Neural crest cell (in vitro differentiated cells): ENCODE measurements at places on chromosomes 11 and 22.

DNA sequence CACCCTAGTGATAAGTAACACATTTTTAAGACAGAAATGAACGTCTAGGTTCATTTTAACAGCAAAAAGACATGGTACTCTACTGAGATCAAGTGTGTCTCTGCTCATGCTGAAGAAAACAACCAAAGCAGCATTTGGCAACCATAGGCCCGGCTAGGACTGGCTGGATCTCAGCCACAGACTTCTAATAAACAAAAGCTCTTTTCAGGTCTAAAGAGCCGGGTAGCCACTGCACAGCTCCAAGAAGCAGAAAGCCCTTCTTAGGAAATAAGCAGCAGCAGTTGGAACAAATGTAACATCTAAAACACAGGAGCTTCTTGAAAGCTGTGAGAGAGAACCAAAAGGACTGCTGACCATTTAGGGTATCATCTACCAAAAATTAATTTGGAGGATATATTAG is 37.6 kb downstream of the PITPNB start:
- no peak for DNase-seq

- DNase-seq: no peak
Measured at GRCh38 chr11:79088967-79089366, 351.9 kb downstream of the TENM4 start.

DNA sequence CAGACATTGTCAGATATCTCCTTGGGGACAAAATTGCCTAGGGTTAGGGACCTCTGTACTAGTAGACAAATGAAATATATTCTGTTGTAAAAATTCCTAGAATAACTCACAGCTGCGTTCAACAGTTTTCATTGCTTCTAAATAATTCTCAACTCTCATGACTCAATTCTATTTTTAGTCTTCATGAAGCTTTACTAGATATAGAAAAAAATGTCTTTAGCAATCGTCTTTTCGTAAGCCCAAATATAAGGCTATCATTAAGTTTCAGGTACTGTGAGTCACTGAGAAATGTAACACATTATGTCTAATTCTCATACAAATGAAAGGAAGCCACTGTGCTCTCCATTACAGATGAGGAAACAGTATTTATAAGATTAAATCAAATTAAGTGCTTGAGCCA is 6.4 kb downstream of the MMP12 start:
- no peak for DNase-seq

DNA sequence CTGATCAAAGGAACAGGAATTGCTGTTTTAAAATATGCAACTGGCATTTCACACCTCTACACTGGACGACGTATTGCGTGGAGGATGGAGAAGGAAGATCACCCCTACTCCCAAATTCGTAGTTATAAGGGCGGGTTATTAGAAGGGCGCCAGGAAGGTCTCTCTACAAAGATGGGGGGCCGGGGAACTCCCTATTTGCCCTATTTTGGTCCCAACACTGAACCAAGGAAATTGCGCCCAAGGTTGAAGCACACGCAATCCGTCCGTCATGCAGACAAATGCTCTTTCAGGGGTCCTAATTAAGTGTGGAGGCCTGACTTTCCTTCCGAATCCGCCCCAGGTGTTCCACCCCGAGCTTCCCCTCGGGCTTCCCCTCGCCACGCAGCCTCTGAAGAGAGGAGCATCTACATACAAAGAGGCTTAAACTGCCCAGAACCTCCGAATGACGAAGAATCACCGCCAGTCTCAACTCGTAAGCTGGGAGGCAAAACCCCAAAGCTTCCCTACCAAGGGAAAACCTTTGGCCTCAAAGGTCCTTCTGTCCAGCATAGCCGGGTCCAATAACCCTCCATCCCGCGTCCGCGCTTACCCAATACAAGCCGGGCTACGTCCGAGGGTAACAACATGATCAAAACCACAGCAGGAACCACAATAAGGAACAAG is 396 bp downstream of the NPAT start:
- no peak for DNase-seq

DNA sequence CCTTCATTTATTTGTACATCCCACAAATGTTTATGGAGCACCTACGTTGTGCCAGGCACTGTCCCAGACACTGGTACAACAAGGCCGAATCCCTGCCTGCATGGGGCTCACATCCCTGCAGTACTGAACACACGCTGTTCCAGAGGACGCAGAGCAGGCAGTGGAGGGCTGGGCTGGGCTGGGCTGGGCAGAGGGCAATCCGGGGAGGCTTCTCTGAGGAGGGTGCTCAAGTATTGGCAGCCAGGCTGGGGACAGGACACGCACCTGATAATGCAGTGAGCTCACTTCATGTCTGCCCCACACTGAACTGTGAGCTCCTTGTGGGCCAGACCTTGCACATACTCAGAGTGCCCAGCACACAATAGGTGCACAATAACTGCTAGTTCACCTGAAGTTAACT is 34.1 kb downstream of the CYTH4 start:
- no peak for DNase-seq

DNA sequence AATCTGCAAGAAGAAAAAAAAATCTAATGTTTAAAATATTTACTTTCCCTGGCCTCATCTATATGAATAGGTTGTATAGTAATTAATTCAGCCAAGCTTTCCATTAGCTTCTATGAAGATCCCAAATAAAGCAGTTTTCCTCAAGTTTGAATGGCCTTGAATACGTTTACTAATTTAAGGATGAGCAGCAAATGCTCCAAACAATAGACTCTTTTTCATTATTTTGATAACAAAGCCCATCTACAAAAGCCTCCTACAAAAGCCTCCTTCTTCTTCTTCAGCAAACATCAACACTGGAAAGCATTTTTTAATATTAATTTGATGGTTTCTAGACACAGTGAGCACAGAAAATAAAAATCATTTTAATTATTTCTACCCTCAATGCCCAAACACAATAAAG is 1130.3 kb upstream of the CNTN5 start:
- DNase-seq: no peak
